Left ventricle myocardium inferior (tissue), 1 donor: ENCODE measurements at places on chromosomes 4 and X. TPM values are rescaled to one million over a fixed set of nuclear protein-coding genes. Genes with fewer than 3 reads are reported as not detected.

DNA sequence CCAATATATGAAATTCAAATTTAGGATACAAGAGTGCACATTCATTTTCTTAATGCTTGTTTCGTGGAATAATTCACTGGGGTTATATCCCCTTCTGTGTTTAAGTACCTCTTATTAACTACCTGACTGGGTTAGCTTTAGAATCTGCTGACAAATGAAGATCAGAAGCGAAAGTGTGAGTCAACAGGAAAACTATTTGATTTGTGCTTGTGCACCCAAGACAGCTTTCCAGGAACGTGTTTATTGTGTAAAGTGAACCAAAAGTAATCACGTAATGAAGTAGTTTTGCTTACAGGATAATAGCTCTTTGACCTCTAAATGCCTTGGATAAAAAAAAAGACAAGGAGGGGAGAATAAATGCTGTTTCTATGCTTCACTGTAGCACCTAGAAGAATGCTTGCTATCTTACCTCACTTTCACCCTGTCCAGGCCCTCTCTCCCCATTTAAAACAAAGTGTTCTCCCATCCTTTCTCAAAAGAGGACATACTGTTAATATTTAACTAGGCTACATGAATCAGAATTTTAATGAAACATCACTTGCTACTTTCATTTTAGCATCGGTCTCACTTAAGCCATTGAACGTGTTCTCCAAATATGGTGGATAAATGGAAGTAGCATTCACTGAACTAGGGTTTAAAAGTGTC, 141.9 kb downstream of the THOC2 start:
- H3K4me3 ChIP-seq: no peak overlapping the region
- H3K27me3 ChIP-seq: no peaks in the 10 kb centered on the region

GRCh38 chrX:116238093-116238492, 67.5 kb downstream of the AGTR2 start:
- H3K4me3 ChIP-seq: no peak overlapping the region
- H3K36me3 ChIP-seq: no peaks in the 10 kb centered on the region
- no peak for DNase-seq

Gene SERTM2
- not detected for total RNA-seq

Gene FNIP2
- total RNA-seq: 44.0 TPM

Gene CXCL6
- total RNA-seq: not detected

Gene STK26
- 0.80 TPM for total RNA-seq

Gene PLP1
- total RNA-seq: 7.0 TPM
